ENCODE measurements at places on chromosomes 4 and X.

GRCh38 chrX:7127056-7127455 lies 20.5 kb upstream of the STS start:
- no peak for DNase-seq

DNA sequence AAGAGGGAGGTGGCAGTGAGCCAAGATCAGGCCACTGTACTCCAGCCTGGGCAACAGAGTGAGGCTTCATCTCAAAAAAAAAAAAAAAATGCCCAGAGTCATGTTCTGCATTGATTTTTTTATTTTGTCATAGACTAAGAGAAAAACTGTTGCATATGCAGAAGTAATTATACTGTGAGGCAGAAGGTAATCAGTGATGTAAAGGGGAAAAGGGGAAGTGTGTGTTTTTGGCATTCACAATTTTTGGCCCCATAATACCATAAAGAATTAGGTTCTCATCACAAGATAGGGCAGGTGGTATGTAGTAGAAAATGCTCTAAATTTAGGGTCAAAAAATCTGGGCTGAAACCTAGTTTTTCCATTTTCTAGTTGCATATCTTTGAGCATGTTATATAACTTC lies 47.3 kb upstream of the GAB1 start:
- no peak for DNase-seq

DNA sequence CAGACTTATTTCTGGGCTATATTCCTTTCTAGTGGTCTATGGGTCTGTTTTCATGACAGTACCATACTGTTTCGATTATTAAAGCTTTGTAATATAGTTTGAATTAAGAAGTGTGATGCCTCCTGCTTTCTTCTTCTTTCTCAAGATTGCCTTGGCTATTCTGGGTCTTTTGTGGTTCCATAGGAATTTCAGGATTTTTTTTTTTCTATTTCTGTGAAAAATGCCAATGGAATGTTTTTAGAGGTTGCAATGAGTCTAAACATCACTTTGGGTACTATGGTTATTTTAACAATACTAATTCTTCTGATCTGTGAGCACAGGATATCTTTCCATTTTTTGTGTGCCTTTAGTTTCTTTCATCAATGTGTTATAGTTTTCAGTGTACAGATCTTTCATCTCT lies 204.3 kb upstream of the HCCS start:
- no peak for DNase-seq

- no peak for DNase-seq
Measured at GRCh38 chr4:100708776-100709175, 191.0 kb upstream of the EMCN start.

DNA sequence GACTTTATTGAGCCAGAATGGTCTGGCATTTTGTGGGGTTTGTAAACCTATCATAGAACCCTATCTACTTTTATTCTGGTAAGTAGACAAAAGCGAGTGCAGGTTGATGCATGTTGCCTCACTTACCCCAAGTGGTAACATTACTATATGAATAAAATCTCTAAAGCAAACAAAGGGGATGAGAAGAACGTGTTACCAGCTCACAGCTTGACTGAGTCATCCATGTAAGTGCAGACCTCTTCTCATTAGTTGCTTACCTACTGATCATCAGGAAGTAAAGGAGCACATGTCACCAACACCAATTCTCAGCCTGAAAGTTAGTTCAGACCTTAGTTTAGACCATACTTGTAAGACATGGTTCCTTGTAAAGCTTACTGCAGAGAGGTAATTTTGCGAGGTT lies 1328.3 kb downstream of the C4orf33 start:
- DNase-seq: no peak

DNA sequence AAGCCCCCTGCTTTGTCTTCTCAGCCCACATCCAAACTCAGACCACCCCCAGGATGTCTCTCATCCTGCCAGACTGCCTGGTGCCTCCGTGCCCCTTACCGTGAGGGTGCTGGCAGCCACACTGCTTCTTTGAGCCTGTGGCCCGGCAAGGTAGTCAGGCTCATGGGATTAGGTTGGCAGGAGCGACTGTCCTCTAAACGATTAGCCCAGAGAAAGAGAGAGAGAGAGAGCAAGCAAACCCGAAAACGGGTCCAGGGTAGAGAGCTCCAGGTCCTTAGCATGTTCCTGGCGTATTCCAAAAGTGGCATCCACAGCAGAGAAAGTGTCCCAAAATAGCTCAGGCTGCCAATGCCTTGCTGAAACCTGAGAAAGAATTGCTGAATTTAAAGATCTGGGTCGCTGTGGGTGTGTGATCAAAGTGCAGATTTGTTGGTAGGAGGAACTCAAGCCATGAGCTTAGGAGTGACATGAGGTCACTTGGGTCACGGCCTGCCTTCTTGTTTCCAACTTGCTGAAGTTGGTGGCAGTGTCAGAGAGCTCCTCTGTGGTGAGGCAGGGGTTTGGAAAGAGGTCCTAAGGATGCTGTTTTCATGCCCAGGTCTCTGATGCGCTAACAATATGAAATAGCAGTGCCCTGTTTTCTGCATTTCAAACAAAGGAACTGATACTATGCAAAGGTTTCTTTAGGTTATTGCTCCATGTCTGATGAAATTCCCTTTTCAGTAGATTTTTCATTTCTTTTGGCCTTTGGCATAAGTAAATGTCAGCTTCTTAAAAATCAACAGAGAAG lies 81.6 kb downstream of the RTL9 start:
- DNase-seq: no peak

DNA sequence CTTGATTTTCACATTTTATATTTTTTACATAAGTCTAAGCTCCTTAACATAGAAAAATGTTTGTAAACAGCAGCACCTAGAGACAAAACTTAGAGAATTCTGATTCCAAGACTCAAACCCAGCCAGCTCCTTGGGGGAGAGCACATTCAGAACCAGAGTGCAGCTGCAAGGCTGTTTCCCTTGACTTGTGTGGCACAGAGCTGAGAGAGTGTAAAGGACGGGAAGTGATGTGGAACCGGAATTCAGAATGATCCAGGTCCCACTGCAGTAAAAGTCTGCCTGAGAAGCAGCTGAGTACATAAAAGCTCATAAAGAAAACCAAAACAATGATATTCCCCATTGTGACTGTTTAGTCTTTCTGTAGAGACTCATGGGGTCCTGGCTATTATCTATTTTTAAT lies 713.8 kb downstream of the RAB28 start:
- no peak for DNase-seq

DNA sequence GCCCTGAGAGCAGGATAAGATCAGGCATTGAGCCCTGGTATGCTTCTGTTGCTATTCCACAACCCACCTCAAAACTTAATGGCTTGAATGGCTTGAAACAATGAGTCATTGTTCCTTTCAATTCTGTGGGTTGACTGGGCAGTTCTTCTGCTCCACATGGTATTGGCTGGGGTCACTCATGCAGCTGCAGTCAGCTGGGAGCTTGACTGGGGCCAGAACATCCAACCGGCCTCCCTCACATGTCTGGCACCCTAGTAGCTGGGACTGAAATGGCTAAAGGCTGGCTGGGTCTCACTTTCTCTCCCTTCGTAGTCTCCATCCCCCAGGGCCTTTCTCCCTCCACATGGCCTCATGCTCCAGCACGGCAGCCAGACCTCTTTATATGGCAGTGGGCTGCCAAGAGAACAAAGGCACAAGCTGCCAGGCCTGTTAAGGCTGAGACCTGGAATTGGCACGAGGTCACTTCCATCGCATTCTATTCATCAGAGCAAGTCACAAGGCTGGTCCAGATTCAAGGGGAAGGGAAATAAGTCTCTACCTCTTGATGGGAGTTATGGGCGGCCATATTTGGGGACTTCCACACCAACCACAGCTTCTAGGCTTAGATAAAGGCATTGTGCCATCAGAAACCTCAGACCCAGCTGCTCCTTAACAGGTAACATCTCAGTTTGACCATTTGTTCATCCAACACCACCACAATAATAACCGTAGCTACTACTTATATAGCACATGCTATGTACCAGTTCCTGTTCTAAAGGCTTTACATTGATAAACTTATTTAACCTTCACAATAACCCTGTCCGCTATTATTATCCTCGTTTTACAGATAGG lies 159.7 kb upstream of the ATP6AP2 start:
- peak; percentile 46 for DNase-seq

- no peak for DNase-seq
Measured at GRCh38 chr4:6204871-6205566, 4.7 kb upstream of the JAKMIP1 start.

DNA sequence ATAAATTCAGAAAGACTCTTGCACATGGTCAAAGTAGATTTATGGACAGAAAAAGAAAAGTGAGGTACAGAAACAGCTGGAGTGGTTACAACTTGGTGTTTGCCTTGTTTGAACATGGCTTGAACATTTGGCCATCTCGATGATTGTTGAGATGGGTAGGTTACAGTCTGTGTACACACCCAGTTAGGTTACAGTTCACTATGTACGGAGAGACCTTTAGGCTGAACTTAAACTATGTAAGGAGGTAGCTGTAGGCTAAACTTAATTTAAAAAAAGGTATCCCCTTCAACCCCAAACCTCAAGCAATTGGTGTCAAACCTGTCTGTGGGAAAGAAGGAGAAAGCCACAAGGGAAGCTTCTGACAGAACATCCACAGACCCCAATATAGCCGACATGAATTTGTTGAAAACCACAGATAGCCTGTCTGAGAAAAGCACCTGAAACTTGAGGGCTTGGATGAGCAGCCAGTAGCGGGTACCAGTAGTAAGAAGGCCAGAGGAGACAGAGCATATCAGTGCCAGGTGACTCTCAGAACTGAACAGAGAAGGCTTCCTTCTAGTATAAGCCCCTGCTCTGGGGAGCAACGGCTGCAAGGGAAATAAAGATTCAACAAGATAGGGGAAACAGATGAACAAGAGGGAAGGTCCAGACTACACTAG lies 247.9 kb upstream of the GALNTL6 start:
- no peak for DNase-seq

DNA sequence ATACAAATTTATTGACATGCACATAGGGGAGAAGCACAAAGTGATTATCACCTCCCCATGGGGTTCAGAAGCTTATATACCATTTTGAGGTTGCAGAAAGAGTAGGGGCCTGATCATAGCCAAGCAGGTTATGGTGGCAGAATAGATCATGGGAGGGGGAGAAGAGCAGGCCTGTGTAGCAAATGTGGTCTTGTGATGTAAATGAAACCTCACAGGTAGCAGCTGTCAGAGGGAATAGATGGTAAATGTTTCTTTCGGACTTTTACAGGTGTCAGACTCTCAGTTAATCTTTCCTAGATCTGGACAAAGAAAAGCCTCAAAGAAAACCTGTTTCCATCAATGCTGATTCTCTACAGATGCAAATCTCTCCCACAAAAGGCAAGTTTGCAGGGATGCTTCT lies 84.4 kb downstream of the CFAP299 start:
- DNase-seq: no peak

DNA sequence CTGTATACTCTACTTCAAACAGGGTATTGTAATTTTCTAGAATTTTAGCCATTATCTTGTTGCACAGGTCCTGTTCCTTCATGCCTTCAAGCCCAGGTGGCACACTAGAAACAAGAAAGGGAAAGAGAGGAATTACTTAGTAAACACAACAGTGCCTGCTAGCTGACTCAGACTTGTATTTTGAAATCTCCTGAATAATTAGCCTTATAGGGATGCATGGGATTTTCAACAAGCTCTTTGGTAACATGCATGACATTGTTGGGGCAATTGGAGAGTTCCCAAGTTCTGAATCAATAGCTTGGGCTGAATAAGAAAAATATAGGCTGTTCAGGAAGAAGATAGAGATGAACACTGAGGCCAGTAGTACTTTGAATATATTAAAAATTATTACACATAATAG lies 118.8 kb downstream of the FAM13A start:
- DNase-seq: no peak

DNA sequence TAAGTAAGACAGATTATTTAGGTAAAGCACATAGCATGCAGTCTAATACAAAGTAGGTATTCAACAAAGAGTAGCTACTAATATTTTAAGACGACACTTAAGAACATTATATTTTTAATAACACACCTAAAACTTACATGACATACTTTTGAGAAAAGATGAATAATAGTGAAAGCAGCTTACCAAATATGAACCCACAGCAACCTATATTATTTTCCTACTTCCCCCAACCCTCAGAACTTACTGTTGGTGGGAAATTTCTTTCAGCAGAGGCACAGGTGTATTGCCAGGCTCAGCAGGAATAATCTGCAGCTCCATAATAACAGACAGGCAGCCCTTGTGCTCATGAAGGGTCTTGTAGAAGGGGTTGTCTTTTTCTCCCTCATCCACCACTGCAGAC lies 498.9 kb downstream of the GLUD2 start:
- DNase-seq: no peak

DNA sequence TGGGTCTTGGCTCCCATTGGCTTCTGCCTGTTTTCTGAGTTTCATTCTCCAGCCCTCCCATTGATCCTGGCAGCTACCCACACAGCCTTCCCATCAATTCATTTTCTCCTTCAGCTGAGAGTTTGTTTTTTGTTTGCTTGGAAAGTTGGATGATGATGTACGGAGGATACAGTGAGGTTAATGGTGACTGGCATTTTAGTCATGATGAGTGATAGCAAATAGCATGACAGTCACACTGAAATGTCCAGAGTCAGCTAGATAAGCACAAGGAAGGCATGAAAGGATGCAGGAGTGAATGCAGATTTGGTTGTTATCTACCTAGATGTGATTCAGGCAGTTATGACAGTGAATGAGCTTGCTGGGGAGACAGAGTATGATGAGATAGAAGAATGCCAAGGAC lies 30.6 kb upstream of the LCORL start:
- DNase-seq: no peak

GRCh38 chr4:2044119-2044485 lies 15.0 kb upstream of the NAT8L start:
- no peak for DNase-seq

- no peak for DNase-seq
Measured at GRCh38 chrX:10190367-10190766, 33.6 kb downstream of the CLCN4 start.

- no peak for DNase-seq
Measured at GRCh38 chr4:176359590-176359989, 39.8 kb downstream of the SPCS3 start.

DNA sequence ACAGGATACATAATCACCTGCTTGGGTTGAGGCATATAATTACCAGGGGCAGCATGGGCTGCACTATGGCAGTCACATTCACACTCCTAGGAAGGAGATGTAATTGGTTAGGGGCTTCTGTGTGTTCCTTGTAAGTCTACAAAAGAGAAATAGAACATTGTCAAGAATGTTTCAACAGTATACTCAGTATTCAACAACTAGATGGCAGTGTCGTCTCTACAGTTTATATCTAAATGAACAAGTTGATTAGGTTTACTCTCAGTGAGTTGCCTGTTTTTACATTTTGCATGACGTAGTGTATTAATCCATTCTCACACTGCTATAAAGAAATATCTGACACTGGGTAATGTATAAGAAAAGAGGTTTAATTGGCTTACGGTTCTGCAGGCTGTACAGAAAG lies 50.5 kb upstream of the RAB33B start:
- no peak for DNase-seq

DNA sequence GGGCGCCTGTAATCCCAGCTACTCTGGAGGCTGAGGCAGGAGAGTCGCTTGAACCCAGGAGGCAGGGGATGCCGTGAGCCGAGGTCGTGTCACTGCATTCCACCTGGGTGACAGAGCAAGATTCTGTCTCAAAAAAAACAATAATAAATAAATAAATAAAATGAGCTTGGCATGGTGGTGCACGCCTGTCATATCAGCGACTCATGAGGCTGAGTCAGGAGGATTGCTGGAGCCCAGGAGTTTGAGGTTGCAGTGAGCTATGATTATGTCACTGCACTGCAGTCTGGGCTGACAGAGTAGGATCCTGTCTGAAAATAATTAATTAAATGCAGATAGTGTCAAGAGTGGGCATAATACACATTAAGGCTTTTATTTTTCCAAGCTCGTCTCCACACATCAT lies 77.5 kb downstream of the DHRSX start:
- DNase-seq: no peak
